ENCODE measurements at places on chromosomes 1 and 21. TPM values are rescaled to one million over a fixed set of nuclear protein-coding genes. Genes with fewer than 3 reads are reported as not detected.

OLIG2 gene
- not detected for total RNA-seq

DNA sequence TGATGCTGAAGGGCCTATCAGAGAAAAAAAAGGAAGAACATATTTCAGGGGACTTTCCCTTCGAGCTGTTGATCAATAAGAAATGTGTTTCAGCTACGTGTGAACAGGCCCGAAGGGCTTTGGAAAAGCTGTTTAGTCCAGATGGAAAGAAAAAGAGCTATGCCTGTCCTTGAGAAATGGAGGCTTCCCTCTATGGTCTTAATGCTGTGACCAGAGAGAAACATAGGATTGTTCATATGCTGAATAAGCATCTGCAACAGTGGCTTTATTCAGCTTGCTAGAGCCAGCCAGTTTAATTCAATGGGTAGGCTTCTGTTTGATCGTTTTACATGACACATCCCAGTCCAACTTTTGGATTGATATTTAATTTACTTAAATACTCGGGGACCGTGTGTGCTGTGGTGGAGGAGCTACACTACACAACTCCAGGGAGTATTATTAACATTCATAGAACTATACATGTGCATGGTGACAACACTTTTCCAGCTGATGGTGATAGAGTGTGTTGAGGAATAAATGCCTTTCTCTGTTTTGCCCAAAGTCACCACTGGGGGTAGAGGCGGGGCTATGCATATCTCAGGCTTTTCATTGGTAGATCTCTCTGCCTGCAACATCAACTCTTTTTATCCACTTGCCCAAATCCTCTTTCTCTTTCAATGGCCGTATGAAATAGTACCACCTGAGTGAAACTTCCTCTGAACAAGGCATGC is 106.7 kb upstream of the C8B start:
- no peak for DNase-seq
- H3K27me3 ChIP-seq = no peaks in the 10 kb centered on the region
- no peaks in the 10 kb centered on the region for H3K4me1 ChIP-seq
- no peak overlapping the region for H3K27ac ChIP-seq
- peaks cover 5% of the 10 kb centered on the region for H3K36me3 ChIP-seq
- H3K4me3 ChIP-seq = no peak overlapping the region

GRCh38 chr1:89692601-89693521 is 59.9 kb downstream of the LRRC8C start:
- no peak for DNase-seq
- H3K27me3 ChIP-seq = no peaks in the 10 kb centered on the region
- no peak overlapping the region for H3K4me3 ChIP-seq
- peaks cover 47% of the 10 kb centered on the region for H3K4me1 ChIP-seq
- peaks cover 20% of the 10 kb centered on the region for H3K36me3 ChIP-seq

DNA sequence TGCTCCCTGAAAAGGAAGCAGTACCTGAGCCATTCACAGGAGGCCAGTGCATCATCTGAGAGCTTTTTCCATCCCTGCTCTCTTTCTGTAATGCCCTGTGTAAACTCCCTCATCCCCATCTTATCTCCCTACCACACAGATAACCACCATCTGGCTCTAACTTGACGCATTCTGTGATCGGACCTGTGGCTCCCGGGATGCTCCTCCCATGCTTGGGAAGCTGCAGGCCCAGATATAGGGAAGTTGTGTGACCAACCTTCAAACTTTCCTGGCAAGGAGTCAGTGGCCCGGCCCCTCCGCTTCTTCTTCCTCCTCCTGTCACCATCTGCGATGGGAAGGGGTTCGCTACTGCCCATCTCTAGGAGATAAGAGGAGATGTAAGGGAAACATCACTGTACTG is 21.1 kb downstream of the MKNK1 start:
- no peak for DNase-seq
- H3K36me3 ChIP-seq = peaks cover 11% of the 10 kb centered on the region
- no peak overlapping the region for H3K4me3 ChIP-seq
- H3K27me3 ChIP-seq = no peaks in the 10 kb centered on the region
- peak overlapping the region; percentile 90 for H3K27ac ChIP-seq
- peaks cover 29% of the 10 kb centered on the region for H3K4me1 ChIP-seq

DNA sequence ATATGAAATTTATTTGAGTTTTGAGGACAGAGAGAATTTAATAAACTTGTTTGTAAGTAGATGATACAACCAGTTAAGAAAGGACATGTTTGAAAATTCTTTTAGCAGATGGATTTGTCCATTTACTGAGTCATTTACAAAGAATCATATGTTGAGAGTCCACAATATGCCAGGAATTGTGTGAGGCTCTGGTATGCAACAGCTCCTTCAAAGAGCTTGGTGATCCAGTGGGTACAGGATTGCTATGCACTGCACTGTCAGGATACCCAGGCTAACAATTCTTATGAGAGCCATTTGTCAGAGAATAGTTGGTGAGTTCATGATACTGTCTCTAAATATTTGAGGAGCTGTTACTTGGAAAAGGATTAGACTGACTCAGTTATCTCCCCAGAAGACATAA is 11.0 kb downstream of the DNM3 start:
- no peak overlapping the region for H3K4me3 ChIP-seq
- H3K27me3 ChIP-seq = peaks cover 16% of the 10 kb centered on the region
- H3K4me1 ChIP-seq = no peaks in the 10 kb centered on the region

- H3K4me1 ChIP-seq = peaks cover 11% of the 10 kb centered on the region
- no peaks in the 10 kb centered on the region for H3K27me3 ChIP-seq
- H3K36me3 ChIP-seq = no peaks in the 10 kb centered on the region
Measured at GRCh38 chr1:224456637-224456953, 22.0 kb upstream of the WDR26 start.

GRCh38 chr1:112061901-112062320 is 72.4 kb upstream of the KCND3 start:
- H3K27ac ChIP-seq = no peak overlapping the region
- H3K36me3 ChIP-seq = peaks cover 4% of the 10 kb centered on the region
- H3K27me3 ChIP-seq = peaks cover 72% of the 10 kb centered on the region
- DNase-seq = no peak
- no peak overlapping the region for H3K4me3 ChIP-seq
- peaks cover 2% of the 10 kb centered on the region for H3K4me1 ChIP-seq

GRCh38 chr1:178308438-178308837 is 188.3 kb downstream of the CLEC20A start:
- H3K4me1 ChIP-seq = no peaks in the 10 kb centered on the region
- H3K27ac ChIP-seq = no peak overlapping the region
- no peaks in the 10 kb centered on the region for H3K36me3 ChIP-seq
- H3K4me3 ChIP-seq = no peak overlapping the region

DNA sequence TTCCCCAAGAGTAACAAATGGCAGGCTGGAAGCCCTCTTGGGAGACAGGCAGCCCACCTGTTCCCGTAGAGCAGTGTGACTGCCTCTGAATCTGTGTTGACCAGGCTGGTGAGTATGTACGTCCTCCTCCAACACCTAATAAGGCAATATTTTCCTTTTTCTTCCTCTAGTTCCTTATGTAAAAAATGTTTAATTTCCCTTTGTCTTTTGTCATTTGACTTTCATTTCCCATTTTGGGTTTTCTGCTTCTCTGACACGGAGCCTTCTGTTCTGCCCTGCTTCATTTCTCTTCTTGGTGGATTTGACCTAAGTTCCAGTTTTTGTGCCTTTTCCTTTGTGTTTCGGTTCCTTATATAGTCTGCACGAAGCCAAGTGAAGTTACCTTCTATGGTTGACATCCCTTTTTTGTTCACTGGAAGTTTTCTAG is 65.8 kb upstream of the ATF3 start:
- peaks cover 2% of the 10 kb centered on the region for H3K4me1 ChIP-seq
- H3K27me3 ChIP-seq = peaks cover 41% of the 10 kb centered on the region
- no peak overlapping the region for H3K4me3 ChIP-seq
- DNase-seq = no peak
- H3K36me3 ChIP-seq = peaks cover 2% of the 10 kb centered on the region
